ENCODE measurements at places on chromosomes 16 and 17.

- H3K36me3 ChIP-seq = no peaks in the 10 kb centered on the region
- no peak overlapping the region for H3K27ac ChIP-seq
- no peaks in the 10 kb centered on the region for H3K4me1 ChIP-seq
- DNase-seq = no peak
Observed at GRCh38 chr16:6573577-6573976, 759.1 kb upstream of the RBFOX1 start.

- no peak overlapping the region for H3K27ac ChIP-seq
- H3K36me3 ChIP-seq = no peaks in the 10 kb centered on the region
- H3K4me1 ChIP-seq = peaks cover 5% of the 10 kb centered on the region
Observed at GRCh38 chr16:68508641-68509240, 30.4 kb upstream of the ZFP90 start.

- H3K4me1 ChIP-seq = peaks cover 21% of the 10 kb centered on the region
- no peak overlapping the region for H3K4me3 ChIP-seq
- H3K27ac ChIP-seq = no peak overlapping the region
- H3K36me3 ChIP-seq = peaks cover 3% of the 10 kb centered on the region
- DNase-seq = no peak
- H3K27me3 ChIP-seq = no peaks in the 10 kb centered on the region
Observed at GRCh38 chr17:31554930-31555329, 163.5 kb downstream of the RAB11FIP4 start.

DNA sequence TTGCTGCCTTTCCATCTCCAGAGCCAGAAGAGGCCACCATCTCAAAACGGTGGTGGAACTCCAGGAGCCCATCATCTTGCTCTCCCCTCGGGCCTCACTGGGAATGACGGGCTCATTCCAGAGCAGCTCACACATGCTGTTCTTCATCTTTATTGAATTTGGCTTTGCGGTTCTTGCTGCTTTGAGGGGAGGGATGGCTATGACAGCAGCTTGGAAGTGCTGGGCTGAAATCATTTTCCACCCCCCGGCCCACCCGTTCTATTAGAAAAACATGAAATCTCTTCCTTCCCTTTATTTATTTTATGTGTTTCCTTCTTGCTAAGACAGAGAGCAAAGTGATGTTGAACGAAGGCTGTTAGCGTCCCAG, 149.8 kb upstream of the RPL38 start:
- H3K27me3 ChIP-seq = peaks cover 23% of the 10 kb centered on the region
- no peaks in the 10 kb centered on the region for H3K36me3 ChIP-seq
- DNase-seq = no peak
- no peaks in the 10 kb centered on the region for H3K4me1 ChIP-seq

- no peaks in the 10 kb centered on the region for H3K27me3 ChIP-seq
- peaks cover 48% of the 10 kb centered on the region for H3K36me3 ChIP-seq
- H3K4me1 ChIP-seq = no peaks in the 10 kb centered on the region
- H3K27ac ChIP-seq = no peak overlapping the region
- H3K4me3 ChIP-seq = no peak overlapping the region
Observed at GRCh38 chr16:84496991-84497390, 7.5 kb downstream of the MEAK7 start.

- peaks cover 4% of the 10 kb centered on the region for H3K27me3 ChIP-seq
- H3K27ac ChIP-seq = no peak overlapping the region
- no peaks in the 10 kb centered on the region for H3K36me3 ChIP-seq
- DNase-seq = no peak
- H3K4me1 ChIP-seq = peaks cover 10% of the 10 kb centered on the region
Observed at GRCh38 chr16:81437865-81438264, 6.7 kb upstream of the CMIP start.

GRCh38 chr16:89844739-89845339, 16.6 kb downstream of the SPIRE2 start:
- no peaks in the 10 kb centered on the region for H3K36me3 ChIP-seq
- no peak for DNase-seq
